Hematopoietic multipotent progenitor cell treated with erythropoietin and hydrocortisone succinate and interleukin-3 and kit ligand, for 8 days (in vitro differentiated cells): ENCODE measurements at places on chromosomes 6 and 20.
A peak's percentile ranks its signal among the peaks of the same experiment; 100 is the strongest.

- no peak for DNase-seq
Observed at GRCh38 chr20:32731882-32732266, 11.4 kb downstream of the COMMD7 start.

- DNase-seq = no peak
Observed at GRCh38 chr6:144340541-144341371, 55.6 kb downstream of the UTRN start.

- DNase-seq = no peak
Observed at GRCh38 chr20:37386505-37387251, 40.7 kb downstream of the SRC start.

DNA sequence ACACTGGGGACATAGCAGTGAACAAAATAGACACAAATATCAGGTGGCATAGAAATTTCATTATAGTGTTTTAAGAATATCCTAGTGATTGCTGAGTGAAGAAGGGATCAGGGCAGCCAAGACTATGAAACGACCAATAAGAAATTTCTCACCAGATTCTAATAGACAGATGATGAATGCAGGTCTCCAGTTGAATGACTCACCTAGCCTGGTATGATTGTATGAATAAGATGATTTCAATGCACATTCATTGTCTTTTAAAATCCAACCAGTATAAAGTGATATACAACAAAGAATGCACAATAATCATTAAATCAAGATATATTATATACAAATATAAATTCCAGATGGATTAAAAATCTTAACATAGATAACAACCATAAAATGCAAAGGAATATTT lies 124.5 kb upstream of the TENT5A start:
- no peak for DNase-seq

- no peak for DNase-seq
Observed at GRCh38 chr20:44022464-44022863, 107.8 kb downstream of the TOX2 start.

GRCh38 chr20:58256307-58256706 lies 27.9 kb upstream of the ANKRD60 start:
- DNase-seq = no peak

- DNase-seq = no peak
Observed at GRCh38 chr20:11979306-11979990, 61.8 kb downstream of the BTBD3 start.

DNA sequence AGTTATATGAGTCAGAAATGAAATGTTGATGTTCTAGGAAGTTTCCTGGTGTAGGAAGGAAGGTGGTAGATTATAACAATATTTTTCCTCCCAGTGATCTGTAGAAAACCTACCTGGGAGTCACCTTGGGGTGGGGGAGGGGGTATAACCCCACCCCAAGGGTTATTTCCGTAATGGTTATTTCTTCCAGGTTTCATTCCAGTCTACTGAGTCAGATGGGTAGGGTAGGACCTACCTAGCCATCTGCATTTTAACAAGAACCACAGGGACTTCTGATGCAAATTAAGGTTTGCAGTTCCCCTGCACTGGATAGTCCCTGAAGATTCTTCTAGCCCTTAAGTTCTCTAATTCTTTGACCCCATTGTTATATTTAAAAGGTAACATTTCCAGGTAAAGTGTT lies 88.9 kb downstream of the ARMC2 start:
- no peak for DNase-seq

GRCh38 chr6:34679552-34680253 lies 16.9 kb downstream of the ILRUN start:
- no peak for DNase-seq

GRCh38 chr6:158321960-158322359 lies 9.7 kb downstream of the TULP4 start:
- peak; percentile 76 for DNase-seq

GRCh38 chr6:6516666-6517458 lies 71.7 kb upstream of the LY86 start:
- DNase-seq = no peak

DNA sequence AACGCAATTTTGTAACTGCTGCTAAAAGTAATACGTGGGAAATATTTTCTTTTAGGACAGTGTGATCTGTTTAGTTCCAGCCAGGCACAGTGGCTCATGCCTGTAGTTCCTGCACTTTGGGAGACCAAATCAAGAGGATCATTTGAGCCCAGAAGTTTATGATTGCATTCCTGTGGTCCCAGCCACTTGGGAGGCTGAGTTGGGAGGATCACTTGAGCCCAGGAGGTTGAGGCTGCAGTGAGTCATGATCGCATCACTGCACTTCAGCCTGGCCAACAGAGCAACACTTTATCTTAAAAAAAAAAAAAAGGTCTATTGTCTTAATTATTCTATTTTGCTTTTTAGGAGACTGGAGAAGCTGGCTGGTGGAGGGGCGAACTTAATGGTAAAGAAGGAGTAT lies 101.5 kb downstream of the CD2AP start:
- DNase-seq = no peak

- DNase-seq = no peak
Observed at GRCh38 chr20:4545526-4545925, 176.2 kb upstream of the PRND start.

- no peak for DNase-seq
Observed at GRCh38 chr6:109496036-109496772, 13.2 kb upstream of the ZBTB24 start.

GRCh38 chr6:54238396-54238795 lies 69.8 kb upstream of the TINAG start:
- no peak for DNase-seq

DNA sequence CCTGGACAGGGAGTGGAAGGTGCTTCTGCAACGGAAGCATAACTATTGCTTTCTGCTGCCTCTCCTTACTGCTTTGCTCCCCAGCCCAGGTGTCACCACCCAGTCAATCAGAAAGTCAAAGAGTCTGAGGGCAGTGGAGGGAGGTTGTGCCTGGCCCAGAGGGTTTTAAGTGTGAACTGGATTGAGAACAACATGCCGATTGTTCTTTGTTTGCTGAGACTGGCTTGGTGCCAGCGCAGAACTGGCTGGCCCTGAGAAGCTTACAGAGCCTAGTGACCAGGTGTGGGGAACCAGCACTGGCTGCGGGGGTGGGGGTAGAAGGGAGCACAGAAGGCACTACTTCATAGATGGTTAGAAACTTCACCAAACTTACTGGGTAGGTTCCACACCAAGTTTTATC lies 31.1 kb upstream of the ENPP4 start:
- DNase-seq = no peak

DNA sequence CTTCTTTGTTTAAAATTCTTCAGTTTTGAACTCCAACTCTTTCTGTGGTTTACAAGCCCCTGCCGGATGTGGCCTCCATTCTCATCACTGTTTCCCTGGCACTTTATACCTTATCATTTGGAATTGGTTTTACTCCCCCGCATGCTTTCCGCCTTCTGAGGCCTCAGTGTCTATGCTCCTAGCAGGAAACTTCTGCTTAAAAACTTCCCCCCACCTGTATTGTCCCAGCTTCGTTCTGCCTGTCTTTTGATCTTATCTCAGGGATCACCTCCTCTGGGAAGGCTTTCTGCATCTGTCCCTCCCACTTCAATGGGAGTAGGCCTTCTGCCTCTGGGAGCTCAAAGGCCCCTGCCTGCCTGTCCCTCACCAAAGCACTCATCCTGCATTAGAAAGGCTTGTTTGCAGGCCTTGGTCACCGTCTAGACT lies 3.4 kb upstream of the ANGPT4 start:
- no peak for DNase-seq

GRCh38 chr20:34089655-34090345 lies 22.2 kb downstream of the EIF2S2 start:
- no peak for DNase-seq

- no peak for DNase-seq
Observed at GRCh38 chr6:11761744-11762620, 16.6 kb downstream of the ADTRP start.

- peak; percentile 90 for DNase-seq
Observed at GRCh38 chr6:159968295-159969203, at the start of gene IGF2R. Gene IGF2R, plus strand, starts transcription at chr6:159969082. Its CDS starts 165 bp downstream, at chr6:159969247.

- no peak for DNase-seq
Observed at GRCh38 chr20:56395166-56395565, 2.7 kb downstream of the CSTF1 start.

GRCh38 chr6:18746727-18747126 lies 359.6 kb downstream of the RNF144B start:
- no peak for DNase-seq

- no peak for DNase-seq
Observed at GRCh38 chr6:170114956-170115855, 175.7 kb downstream of the DLL1 start.

DNA sequence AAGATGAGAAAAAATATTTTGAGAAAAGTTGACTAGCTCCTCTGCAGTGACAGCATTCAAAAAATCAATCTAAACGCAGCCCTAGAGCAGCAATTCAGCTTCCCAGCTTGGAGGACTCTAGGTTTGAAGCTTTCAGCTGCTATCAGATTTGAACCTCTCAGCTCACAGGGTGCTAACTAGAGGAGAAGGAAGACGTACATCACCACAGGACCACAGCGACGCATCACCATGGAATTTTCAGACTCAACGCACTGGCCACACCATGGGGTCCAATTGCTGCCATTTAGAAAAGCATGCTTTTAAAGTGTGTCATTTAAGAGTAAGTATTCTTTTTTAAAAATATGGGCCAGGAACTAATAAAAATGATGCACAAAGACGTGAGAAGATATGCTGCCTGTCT lies 45.0 kb upstream of the FUCA2 start:
- no peak for DNase-seq

DNA sequence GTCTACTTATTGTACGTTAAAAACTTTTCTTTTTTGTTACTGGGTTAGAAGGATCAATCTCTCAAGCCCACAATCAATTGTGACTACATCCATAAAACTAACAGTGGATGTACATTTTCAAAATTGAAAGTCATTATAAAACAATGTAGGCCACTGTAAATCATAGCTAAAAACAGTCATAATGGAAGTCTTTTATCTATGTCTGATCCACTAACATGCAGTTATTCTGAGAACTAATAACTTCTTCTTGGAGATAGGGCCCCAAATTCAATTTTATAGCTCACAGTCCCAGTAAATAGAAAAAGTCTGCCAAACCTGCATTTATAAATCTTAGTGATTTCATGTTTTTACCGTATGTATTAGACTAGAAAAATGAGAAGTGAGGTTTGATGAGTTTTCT lies 187.3 kb upstream of the MMS22L start:
- no peak for DNase-seq
